ENCODE measurements at places on chromosomes 4 and X. TPM values are rescaled to one million over a fixed set of nuclear protein-coding genes. Genes with fewer than 3 reads are reported as not detected.

GAGE10 gene
- not detected for total RNA-seq

DNA sequence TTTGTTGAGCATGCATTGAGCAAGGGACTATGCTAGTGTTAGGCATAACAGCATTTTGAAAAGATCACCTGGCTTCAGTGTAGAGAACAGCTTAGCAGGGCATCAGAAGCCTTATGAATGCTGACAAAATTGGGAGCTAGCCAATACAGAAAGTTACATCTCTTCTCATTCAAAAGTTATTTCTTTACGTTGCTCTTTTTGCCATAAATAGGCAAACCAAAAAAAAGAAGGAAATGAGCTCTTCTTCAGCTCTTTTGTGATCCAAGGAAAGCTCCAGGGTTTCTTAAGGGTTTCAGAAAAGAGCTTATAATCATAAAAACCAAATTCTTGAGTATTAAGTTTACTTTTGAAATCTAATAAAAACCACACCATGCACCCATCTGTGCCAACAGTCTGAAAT is 35.2 kb upstream of the LNX1 start:
- DNase-seq = no peak

- DNase-seq = no peak
Observed at GRCh38 chr4:8261851-8262535, 7.6 kb upstream of the HTRA3 start.

DNA sequence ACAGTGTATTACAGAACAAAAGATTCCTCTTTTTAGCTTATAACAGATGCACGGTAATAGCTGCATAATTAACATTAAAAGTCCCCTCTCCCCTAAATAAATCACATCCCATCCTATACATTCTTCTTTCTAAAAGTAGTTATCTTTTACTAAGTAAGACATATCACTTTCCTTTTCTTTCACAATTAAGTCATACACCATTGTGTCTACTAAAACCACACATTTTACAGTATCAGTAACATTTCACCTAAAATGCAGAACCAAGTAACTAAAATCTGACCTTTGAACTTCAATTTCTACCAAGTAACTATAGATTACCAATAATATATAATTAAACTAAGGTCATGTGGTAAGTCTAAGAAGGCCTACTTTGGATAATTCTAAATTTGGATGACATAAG is 14.2 kb downstream of the DHX15 start:
- no peak for DNase-seq

GPR82 gene
- total RNA-seq = not detected

- no peak for DNase-seq
Observed at GRCh38 chr4:163048447-163048846, 118.2 kb downstream of the NAF1 start.

- DNase-seq = no peak
Observed at GRCh38 chr4:173346074-173346473, 11.9 kb upstream of the HMGB2 start.

DMD gene
- 260 TPM for total RNA-seq

CSAG2 gene
- not detected for total RNA-seq

DNA sequence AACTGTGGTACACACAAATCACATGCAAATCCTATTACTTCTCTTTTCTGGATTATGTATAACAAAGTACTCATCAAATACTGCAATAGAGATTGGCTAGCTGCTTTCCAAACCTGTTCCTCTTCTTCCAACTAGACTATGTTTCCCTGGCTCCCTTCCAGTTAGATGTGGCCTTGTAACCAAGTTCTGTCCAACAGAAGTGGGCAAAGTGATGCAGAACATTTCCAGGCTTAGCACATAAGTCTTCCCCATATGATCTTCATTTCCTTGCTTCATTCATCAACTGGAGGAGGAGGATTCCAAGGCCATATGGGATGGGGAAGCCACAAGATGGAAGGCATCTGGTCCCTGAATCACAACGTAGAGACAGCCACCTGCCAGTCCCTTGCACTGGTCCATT is 8.0 kb downstream of the SLC9A7 start:
- no peak for DNase-seq

DNA sequence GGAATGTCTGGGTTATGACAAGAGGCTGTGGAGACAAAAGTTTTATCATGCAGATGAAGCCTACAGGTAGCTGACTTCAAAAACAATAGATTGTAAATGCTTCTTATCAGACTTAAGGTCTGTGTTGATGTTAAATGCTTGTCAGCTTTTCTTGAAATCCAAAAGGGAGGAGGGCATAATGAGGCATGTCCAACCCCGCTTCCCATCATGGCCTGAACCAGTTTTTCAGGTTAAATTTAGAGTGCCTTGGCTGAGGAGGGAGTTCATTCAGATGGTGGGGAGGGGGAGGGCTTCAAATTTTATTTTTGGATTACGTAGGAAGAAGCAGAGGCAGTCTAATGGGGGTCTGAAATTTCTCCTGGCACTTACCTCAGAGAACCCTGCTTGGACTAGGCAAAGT is 207.7 kb upstream of the HDX start:
- no peak for DNase-seq

- DNase-seq = no peak
Observed at GRCh38 chrX:17718649-17719165, 18.6 kb upstream of the SCML1 start.
